ENCODE measurements at places on chromosomes 3 and 15.

DNA sequence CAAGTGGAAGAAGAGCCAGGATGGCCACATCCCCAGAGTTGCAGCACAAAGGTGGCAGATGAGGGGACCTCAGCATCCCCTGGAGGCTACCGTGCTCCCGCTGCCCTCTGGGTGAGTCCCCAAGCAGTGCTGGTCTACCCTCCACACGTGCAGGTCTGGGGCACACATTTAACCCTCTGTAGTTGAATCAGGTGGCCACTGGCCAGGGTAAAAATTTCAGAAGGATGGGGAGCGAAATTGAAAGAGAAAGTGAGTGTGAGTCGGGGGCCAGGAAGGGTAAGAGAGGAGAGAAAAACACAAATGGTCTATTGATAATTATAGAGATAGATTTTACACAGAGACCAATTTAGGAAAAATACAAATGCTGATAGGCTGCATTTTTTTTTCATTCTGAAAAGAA, 139.5 kb upstream of the EIF1B start:
- no peak for DNase-seq

DNA sequence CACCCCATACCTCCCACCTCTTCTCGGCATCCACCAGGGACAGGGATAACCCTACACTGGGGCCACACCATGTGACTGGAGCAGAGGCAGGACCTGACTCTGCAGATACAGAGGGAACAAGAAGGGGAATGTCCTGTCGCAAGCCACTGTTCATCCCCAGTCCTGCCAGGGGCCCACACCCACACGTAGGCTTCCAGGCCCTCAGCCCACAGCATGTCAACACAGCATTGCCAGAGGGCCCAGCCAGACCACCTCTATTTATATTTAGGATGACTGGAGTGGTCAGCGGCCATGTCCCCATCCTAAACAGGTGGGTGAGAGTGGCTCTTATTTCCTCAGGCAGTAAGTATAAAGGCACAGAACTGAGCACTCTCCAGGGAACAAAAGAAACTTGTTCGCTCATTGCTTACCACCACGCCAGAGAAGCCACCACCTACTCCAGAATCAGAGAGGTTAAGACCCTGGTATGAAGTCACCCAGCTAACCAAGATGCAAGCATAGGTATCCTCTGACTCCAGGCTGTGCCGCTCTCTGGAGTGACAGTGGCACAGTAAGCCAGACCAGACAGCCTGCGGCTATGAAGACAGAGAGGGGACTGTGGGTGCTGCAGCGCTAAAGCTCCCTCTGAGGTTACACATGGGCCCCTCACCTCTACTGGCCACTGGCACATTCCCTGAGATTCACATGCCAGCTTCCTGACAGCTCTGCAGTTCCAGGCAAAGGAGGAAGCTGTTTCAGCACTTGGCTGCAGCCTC, 67.9 kb downstream of the LRIG1 start:
- no peak for DNase-seq

DNA sequence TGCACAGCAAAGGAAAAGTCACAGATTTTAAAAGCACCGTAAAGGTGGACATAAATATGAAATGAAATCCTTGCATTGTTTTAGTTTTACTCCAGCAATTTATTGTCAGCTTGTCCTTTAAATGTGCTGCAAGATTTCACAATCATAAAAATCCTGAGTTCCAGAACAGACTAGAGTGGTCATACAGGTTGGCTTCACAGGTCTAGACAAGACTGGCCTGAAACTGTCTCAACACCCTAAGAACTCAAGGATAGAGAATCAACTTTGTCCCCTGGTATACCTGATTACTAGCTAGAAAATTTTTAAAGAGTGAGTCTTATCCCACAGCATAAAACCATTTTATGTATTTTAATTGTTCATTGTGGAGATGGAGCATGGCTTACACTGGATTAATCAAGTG, 521.7 kb upstream of the MCTP2 start:
- DNase-seq = no peak

DNA sequence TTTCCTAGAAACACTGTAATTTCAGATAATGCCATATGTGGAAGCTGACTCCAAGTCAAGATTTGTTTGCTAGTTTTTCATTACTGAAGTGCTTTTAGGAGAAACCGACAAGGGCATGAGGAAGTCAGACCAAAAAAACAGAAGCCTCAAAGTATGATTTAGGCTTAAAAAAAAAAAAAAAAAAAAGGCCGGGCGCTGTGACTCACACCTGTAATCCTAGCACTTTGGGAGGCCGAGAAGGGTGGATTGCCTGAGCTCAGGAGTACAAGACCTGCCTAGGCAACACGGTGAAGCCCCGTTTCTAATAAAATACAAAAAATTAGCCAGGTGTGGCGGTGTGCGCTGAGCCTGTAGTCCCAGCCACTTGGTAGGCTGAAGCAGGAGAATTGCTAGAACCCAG, 11.6 kb downstream of the RPL15 start:
- no peak for DNase-seq

DNA sequence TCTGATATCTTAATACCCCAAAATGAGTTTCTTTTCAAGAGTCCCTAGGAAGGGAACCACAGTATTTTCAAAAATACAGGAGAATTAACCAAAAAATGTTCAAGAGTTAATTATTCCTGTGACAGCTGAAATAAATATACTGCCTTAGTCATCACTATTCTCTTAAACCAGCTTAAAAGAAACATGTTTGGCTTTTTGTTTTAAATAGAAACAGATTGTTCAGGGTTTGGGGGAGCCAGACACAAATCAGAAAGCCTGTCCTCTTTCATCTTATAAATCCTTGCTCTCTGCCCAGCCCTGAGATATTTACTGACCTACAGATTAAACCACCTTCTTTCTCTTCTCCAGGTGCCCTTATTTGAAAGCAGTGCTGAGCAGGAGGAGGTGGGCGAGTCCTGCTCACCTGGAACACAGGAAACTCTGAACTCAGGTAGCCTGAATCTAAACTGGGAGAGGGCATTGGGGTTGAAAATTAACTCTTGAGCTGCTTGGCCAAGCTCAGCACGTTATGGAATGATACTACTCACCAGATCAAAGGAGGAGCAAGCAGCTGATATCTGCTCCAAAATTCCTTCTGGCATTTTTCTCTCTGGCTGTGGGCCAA, 84.1 kb upstream of the SPRED1 start:
- DNase-seq = no peak

GRCh38 chr3:59607656-59608055, 557.8 kb upstream of the CFAP20DC start:
- DNase-seq = no peak

DNA sequence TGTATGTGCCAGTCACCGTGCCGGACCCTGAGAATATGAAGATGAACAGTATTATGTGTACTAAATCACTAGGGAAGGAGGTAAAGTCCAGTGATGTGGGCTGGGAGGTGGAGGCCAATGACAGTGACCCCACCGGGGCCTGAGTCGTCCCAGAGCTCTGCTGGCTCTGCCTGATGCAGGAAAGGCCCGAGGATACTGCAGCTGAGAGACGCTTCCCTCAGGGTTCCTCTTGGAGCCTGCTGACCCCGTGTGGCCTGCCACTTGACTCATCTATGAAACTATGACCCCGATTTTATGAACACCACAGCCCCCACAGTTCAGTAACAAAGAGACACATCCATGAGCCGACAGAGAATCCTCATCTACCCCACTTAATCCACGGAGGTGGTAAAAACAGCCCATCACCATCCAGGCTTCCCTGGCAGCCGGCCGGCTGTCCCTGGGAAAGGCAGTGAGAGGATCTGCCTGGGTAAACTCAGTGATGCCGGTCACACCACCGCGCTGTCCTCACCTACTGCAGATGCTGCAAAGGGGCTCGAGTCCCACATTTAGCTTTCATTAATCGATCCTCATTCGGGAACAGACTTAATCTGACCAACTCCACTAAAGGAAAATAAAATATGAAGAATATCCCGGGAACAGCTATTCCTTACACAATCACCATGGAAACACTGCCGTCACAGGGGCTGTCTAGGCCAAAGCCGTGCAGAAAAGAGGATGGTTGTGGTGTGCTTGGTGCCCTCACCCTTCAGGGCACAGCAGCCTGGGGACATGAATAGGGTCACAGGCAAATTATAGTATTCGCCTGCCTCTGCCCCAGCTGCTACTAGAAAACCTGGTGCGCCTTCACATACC, 82.9 kb downstream of the ARRDC4 start:
- no peak for DNase-seq

GRCh38 chr3:75254685-75255084, 409.4 kb upstream of the FRG2C start:
- DNase-seq = no peak

DNA sequence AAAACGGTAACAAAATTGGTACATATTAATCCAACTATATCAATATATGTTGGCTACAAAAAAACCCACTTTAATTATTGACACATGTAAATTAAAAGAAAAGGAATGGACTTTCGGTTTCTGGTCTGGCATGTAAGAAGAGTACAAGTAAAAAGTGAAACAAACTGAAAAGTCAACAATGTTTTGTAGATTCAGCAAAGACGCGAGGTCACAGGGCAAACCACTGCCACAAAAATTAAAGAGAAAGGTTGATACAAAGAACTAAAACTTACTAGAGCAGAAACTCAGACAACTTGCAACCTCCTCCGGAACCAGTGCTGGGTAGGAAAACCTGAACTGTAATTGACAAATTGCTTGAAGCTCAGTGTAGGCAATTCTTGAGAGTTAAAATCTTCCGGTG, 110.6 kb upstream of the ARPP21 start:
- no peak for DNase-seq

GRCh38 chr15:40590667-40591050, 3.4 kb upstream of the KNL1 start:
- no peak for DNase-seq

GRCh38 chr15:82952158-82953081, at the start of gene HOMER2:
HOMER2 (minus strand) TSS chr15:82952720; CDS start chr15:82952535, 185 bp downstream.
- no peak for DNase-seq

DNA sequence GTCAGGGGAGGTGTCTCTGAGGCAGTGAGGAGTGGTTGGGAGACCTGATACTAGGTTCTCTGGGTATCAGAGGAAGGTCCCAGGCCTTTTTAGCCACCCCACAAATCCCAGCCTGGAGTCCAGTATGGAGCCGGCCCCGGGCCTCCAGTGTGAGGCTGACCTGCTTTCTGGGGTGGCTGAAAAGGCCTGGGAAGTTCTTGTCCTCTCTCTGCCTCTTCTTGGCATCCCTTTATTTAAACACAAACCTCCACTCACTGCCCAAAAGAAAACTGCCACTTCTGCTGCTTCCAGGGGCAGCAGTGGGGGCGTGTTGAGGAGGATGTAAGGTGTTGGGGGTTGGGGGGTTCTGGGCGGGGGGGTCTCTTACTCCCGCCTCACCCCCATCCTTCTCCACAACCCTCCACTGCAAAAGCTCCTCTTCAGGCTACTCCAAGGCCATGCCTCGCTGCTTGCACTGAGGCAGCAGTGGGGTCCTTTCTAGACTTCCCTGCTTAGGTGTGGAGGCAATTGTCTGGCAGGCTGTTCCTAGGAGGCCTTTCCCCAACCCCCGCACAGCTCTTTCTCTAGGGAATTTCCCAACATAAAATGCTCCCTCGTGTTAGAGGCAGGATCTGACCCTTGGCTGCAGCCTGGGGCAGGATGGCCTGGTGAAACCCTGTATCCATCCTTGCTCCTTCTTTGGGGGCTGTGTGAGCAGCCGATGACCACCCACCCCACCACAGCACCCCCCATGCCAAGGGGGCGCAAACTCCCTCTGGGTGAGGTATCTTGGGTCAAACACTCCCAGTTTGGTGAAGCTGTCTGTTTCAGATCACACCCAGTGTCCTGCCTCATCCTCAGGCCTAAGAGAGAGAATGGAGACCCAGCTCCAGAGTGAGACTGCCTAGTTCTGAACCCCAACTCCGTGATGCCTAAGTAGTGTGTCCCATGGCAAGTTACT, 12.1 kb upstream of the RAD18 start:
- DNase-seq = no peak

DNA sequence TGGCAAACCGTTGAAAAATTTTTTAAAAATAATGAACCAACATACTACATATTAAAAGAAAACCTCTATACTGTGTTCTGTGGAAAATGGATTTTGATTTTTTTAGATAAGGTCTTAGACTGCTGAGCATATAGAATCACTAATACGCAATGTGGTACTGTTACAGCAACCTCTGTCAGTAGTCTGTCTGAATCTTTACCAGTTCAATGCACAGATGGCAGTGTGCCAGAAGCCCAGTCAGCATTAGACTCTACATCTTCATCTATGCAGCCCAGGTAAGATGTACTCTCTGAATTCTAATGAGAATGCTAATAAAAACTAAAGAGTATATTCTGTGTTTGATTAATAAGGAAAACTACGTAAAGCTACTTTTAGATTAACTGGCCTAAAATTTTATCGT, 31.3 kb upstream of the FAH start:
- no peak for DNase-seq

Data from SHP77 treated with DMSO at 0.1 percent for 48 hours (cell line).